D721Med (cell line): ENCODE measurements at places on chromosomes 6 and 20.
A peak's percentile ranks its signal among the peaks of the same experiment; 100 is the strongest.

GRCh38 chr6:35230950-35231349, 17.2 kb downstream of the SCUBE3 start:
- no peak for DNase-seq

DNA sequence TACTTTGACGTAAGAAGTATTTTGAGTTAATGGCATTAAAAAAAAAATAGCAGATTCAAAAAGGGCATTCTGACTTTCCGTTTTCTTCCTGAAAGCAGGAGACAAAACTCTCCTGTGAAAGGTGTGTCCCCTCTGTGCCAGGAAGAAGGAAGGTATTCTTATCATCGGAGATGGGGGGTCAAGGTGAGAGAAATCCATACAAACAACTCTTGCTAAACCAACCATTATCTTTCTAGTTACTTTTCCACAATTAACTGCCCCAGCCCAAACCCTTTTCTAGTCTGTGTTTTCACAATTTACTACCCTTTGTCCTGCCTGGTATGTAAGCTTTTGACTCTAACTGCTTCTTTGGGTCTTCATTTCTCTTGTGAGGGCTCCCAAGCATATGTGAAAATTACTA, 717.3 kb downstream of the EPM2A start:
- no peak for DNase-seq

DNA sequence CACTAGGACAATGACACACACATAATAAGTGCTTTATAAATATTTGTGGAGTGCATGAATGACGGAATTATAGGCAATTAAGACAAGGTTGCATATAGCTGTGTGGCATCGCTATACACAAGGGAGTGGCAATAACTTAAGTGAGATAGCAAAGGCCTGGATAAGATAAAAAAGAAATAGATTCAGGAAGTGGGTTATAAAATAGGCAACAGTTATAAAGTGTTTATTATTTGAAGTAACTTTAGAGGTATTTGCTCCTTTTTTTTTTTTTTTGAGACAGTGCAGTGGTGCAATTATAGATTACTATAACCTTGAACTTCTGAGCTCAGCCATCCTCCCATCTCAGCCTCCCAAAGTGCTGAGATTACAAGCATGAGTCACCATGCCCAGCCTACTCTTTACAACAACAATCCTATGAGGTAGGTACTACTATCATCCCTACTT, 75.9 kb upstream of the LOC128125822 start:
- no peak for DNase-seq

DNA sequence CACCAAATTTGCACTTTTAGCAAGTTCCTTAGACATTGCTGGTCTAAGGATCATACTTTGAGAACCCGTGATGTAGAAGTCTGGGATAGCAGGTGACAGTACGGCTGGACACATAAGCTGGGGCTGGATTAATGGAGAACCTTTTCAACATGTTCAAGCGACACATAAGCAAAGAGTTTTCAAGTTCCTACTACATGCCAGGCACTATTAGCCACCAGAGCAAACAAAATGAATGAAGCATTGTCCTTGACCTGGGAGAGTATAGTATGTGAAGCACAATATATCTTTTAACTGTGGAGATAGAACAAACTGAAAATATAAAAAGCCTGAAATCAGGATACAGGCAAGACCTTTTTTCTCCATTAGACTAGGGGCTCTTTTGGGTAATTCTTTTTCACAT, 102.9 kb downstream of the ADGRG6 start:
- no peak for DNase-seq

DNA sequence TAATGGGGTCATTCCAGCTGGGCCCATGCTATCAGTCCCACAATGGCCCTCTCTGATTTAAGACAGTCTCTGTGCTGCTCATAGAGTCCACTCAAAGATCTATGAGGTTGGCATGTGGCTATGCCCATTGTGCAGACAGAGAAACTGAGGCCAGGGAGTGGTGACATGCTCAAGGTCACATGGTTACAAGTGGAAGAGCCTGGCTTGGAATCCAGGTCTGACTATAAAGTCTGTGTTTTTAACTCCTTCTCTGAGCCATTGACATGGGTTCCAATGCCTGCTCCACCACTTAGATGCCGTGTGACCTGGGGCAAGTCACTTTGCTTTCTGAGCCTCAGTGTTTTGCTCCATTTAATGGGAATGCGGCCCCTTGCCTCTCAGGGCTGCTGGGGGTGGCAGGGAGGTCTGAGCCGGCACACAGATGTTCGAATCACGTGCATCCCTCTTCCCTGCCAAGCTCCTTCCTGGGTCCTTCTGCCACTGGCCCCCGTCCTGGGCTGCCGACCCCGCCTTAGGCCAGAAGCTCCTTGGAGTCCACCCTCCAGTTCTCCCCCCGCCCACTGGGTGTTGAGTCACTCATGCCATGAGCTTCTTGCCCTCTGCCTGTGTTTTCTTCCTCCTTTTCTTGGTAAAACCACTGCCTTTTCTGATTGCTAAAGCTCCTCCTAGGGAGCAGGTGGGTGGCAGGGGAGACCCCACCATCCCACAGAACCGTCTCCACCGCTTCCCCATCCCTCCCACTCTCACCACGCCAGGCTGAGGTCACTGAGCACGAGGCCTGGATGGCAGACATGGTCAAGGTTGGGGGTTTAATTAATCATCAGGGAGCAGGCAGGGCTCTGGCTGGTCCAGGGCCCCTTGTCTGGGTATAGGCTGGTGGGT, 35.7 kb downstream of the CEBPB start:
- DNase-seq: no peak

- no peak for DNase-seq
These were observed 120.8 kb downstream of the BACH2 start for GRCh38 chr6:90175627-90176538.

- no peak for DNase-seq
These were observed 11.6 kb downstream of the PDCD2 start for GRCh38 chr6:170572704-170573466.

- DNase-seq: peak; percentile 68
These were observed 635 bp upstream of the C20orf203 start for GRCh38 chr20:32674362-32674789.

- no peak for DNase-seq
These were observed 38.7 kb upstream of the RFPL4B start for GRCh38 chr6:112308476-112308875.

- no peak for DNase-seq
These were observed 90.0 kb upstream of the AKAP12 start for GRCh38 chr6:151149793-151150192.

GRCh38 chr20:63163171-63163570, 52.8 kb downstream of the YTHDF1 start:
- DNase-seq: no peak

DNA sequence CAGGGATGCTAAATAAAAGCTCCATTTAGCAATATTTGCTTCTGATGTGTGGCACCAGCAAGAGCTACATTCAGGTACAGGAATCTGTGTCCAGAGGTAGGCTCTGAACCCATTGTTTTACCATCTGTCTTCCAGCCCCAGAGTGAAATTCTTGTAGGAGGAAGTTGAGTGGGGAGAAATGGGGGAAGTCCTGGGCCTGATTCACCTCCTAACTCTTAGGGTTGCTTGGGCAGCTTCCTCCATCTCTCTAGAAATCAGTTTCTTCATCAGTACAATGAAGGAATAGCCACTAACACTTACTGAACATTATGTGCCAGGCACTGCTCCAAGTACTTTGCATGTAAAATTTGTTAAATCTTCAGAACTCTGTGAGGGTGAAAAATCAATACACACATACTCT, 35.1 kb upstream of the TSPYL1 start:
- no peak for DNase-seq

DNA sequence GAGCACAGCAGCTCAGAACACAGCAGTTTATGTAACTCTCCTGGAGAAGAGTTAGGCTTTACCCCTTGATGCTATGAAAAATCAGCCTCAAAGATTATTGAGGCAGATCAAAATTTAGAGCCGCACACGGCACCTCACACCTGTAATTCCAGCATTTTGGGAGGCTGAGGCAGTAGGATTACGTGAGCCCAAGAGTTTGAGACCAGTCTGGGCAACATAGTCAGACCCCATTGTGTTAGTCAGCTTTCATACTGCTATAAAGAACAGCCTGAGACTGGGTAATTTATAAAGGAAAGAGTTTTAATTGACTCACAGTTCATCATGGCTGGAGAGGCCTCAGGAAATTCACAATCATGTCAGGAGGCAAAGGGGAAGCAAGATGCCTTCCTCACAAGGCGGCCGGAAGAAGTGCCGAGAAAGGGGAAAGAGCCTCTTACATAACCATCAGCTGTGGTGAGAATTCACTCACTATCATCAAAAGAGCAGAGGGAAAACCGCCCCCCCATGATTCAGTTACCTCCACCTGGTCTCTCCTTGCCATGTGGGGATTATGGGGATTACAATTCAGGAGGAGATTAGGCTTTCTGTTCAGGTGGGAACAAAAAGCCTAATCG, 87.7 kb downstream of the SGK1 start:
- no peak for DNase-seq

DNA sequence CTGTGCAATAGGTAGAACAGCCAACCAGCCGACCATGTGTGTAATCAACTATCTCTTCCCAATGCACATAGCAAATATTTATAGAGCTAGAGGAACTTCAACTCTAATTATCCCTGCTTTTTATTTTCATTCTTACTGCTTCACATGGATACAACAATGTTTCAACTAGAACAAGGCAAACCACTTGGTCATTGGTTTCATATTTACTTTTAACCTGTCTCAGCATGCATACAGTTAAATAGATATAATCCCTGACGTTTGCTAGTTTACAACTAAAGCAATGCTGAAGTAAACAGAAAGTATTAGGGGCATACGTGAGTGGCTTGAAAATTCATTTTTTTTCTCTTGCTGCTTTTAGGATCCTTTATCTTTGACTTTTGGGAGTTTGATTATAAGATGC, 318.5 kb upstream of the MAP3K7 start:
- no peak for DNase-seq

GRCh38 chr20:23003881-23004460, 31.1 kb upstream of the SSTR4 start:
- no peak for DNase-seq

DNA sequence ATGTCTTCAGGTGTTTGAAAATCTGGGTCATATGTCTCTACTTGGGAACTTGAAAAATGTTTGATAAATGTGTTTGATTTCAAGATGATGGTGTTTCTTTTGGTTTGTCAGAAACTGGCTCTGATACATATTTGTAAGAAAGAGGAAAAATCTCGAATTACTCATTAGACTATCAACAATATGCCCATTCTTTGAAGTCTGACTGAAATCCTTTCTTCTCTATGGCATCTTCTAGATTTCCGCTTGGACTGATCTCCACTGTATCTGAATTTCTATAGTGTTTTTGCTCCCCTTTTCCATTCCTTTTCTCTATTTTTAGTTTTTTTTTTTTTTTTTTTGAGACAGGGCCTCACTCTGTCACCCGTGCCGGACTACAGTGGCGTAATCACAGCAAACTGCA, 1096.5 kb downstream of the KIF16B start:
- no peak for DNase-seq

- DNase-seq: no peak
These were observed 274.1 kb upstream of the FLRT3 start for GRCh38 chr20:14611479-14611878.

DNA sequence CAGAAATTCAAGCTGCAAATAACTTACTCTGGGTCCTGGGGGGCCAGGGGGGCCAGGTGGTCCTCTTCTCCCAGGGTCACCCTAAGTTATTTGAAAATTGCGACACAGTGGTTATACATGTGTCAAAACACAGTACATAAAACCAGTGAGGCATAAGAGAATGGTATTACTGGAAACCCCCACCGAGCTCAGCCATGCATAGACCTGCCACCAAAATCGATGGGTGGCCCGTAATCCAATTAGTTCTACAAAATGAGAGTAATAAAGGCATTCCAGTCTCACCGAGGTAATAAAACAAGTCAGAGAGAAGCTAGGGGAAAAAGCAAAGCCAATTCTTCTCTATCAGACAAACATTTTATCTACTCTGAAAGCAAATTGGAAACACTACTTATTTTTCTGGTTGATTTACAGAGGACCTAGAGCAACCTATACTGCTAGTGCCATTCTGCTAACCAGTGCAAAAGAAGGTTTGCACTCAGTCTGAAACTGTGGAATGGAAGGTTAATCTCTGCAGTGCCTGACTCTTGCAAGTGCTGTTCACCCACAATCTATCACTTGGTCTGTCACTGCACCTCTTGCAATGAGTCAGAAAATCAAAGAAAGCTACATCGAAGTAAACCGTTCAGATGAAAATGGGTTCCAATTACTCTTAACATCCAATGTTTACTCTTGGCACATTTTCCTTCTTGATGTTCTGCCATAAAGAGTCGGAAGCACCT, 32.4 kb downstream of the COL9A1 start:
- DNase-seq: no peak

- no peak for DNase-seq
These were observed 4.9 kb upstream of the BEND6 start for GRCh38 chr6:56949925-56950495.

DNA sequence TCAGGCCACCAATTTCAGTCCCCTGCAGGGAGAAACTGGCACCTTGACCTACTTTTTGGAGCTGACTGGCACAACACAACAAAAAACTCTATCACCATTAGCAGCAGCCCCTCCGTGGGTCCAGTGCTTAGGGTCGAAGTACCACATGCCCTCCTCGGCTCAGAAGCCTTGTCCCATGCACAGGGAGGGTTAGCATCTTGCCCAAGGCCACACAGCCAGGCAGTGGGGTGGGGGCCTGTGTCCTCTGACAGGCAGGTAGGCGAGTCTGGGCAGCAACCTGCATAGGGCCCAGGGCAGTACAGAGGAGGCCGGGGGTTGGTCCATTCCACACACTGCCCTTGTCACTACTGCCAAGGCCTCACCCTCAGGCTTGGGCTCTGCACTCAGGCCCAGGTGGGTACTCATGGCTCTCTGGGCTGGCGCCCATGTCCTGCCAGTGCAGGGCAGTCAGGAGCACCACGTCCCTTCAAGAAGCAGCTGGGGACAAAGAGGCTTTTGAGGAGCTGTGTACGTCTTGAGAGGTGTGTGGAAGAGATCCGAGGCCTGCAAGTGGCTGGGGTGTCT, 53.6 kb downstream of the PYGB start:
- DNase-seq: no peak

GRCh38 chr6:31935823-31936222, 8.3 kb downstream of the C2 start:
- DNase-seq: no peak

DNA sequence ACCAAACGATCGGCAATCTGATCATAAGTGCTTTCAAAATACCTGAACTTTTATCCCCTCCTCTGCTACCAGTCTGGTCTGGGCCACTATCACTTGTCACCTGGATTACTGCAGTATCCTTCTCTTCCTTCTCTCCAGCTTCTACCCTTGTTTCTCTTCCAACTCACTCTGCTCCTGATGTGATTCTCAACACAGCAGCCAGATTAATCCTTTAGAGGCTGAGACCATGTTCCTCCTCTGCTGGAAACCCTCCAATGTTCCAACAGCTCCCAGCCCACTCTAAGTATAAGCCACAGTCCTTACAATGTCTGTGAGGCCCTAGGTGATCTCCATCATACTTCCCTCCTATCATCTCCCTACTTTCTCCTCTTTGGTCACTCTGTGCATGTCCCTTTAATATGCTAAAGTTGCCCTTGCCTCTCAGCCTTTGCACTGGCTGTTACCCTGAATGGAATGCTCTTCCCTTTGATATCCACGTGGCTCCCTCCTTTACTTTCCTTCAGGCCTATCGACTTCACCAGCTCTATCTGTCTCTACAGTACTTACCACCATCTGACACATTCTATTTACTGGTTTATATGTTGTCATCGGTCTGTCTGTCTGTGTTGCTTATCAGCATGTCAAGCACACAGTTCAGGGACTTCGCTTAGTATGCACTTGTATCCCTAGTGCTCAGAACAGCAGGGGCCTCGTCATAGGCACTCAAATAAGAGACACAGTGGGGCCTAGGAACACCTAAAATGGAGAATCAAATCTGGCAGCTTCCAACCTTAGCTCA, 35.0 kb upstream of the RNF24 start:
- no peak for DNase-seq
